Amniotic epithelial cell (primary cell): ENCODE measurements at places on chromosomes 3 and 15.
A peak's percentile ranks its signal among the peaks of the same experiment; 100 is the strongest.

- peak; percentile 83 for DNase-seq
Measured at GRCh38 chr3:192825657-192826200, 91.9 kb downstream of the MB21D2 start.

- no peak for DNase-seq
Measured at GRCh38 chr3:180973543-180973942, 16.0 kb downstream of the DNAJC19 start.

GRCh38 chr3:122409446-122409845, 6.4 kb downstream of the WDR5B start:
- DNase-seq = no peak

GRCh38 chr3:113194823-113195401, 16.4 kb upstream of the BOC start:
- no peak for DNase-seq

GRCh38 chr15:70358871-70359647, 261.3 kb upstream of the TLE3 start:
- DNase-seq = no peak

- DNase-seq = no peak
Measured at GRCh38 chr3:61724183-61724582, 162.8 kb downstream of the PTPRG start.

DNA sequence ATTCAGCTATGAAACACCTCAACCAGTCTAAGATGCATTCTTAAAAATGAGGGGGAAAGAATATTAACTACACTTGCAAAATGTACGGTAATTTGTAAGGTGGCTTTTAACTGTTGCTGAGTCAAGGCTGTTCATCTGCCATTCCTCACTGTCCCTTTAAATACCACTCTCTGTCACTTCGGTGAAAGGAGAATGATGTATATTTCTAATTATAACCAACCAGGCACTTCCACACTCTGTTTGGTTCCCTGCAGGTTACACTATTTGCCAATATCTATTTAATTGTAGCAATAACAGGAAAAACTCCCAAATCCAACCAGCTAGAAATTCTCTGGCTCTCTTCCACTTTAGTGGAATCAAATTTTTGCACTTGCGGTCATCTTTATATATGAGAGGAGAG, 70.5 kb upstream of the SLCO3A1 start:
- DNase-seq = no peak
